ENCODE measurements at places on chromosomes 16 and 17. TPM values are rescaled to one million over a fixed set of nuclear protein-coding genes. Genes with fewer than 3 reads are reported as not detected.

GRCh38 chr16:69057400-69058378, 47.8 kb upstream of the HAS3 start:
- H3K27me3 ChIP-seq: no peaks in the 10 kb centered on the region
- peaks cover 9% of the 10 kb centered on the region for H3K4me1 ChIP-seq
- no peak overlapping the region for H3K27ac ChIP-seq
- H3K4me3 ChIP-seq: no peak overlapping the region

DNA sequence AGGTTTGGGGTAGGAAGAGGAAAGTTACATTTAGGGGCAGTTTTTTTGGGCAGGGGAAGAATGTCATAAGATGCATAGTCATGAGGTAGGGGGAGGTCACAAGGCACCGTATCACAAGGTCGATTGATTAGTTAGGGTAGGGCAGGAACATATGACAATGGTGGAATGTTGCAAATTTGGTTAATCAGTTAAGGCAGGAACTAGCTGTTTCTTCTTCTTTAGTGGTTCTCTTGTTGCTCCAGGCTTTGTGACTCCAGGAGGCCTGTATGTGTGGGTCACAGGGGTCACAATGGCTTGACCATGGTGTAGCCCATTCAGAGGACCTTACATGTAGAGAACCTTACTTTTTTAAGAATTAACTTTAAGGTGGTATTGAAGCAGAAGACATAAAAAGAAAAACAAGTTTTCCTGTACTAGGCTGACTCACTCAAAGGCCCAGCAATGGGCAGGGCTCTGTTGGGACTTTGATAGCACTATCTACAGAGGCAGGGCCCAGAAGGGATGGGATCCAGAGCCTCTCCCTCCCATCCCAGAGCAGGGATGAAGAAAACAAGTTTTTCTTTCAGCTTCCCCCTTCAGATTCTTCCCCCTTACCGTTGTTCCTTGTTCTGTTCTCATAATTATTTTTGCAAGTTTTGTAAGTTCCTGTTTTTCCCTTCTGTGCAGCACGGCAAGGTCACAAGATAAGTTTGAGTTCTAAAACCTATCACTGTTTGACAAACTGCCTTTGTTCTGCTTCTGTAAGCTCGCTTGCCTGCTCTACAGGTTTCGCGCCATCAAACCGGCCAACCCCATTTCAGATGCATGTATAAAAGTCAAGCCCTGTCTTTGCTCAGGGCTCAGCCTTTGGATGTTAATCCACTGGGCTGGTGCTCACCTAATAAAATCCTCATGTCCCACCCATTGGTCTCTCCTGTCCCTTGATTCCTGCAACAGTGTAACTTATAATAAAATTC, 45.8 kb upstream of the ATF7IP2 start:
- DNase-seq: no peak
- no peaks in the 10 kb centered on the region for H3K27me3 ChIP-seq
- no peaks in the 10 kb centered on the region for H3K36me3 ChIP-seq
- H3K27ac ChIP-seq: no peak overlapping the region
- H3K4me1 ChIP-seq: no peaks in the 10 kb centered on the region

- peaks cover 18% of the 10 kb centered on the region for H3K4me1 ChIP-seq
- H3K27me3 ChIP-seq: no peaks in the 10 kb centered on the region
- no peak overlapping the region for H3K4me3 ChIP-seq
- H3K36me3 ChIP-seq: no peaks in the 10 kb centered on the region
Measured at GRCh38 chr17:61251939-61252865, 147.4 kb upstream of the TBX2 start.

GRCh38 chr17:31489295-31490018, 98.0 kb downstream of the RAB11FIP4 start:
- H3K4me1 ChIP-seq: no peaks in the 10 kb centered on the region
- no peak overlapping the region for H3K4me3 ChIP-seq
- DNase-seq: no peak
- no peaks in the 10 kb centered on the region for H3K36me3 ChIP-seq

GRCh38 chr16:67943256-67943618, 683 bp downstream of the LCAT start:
- H3K4me3 ChIP-seq: no peak overlapping the region
- no peaks in the 10 kb centered on the region for H3K4me1 ChIP-seq
- no peak overlapping the region for H3K27ac ChIP-seq
- DNase-seq: no peak

DNA sequence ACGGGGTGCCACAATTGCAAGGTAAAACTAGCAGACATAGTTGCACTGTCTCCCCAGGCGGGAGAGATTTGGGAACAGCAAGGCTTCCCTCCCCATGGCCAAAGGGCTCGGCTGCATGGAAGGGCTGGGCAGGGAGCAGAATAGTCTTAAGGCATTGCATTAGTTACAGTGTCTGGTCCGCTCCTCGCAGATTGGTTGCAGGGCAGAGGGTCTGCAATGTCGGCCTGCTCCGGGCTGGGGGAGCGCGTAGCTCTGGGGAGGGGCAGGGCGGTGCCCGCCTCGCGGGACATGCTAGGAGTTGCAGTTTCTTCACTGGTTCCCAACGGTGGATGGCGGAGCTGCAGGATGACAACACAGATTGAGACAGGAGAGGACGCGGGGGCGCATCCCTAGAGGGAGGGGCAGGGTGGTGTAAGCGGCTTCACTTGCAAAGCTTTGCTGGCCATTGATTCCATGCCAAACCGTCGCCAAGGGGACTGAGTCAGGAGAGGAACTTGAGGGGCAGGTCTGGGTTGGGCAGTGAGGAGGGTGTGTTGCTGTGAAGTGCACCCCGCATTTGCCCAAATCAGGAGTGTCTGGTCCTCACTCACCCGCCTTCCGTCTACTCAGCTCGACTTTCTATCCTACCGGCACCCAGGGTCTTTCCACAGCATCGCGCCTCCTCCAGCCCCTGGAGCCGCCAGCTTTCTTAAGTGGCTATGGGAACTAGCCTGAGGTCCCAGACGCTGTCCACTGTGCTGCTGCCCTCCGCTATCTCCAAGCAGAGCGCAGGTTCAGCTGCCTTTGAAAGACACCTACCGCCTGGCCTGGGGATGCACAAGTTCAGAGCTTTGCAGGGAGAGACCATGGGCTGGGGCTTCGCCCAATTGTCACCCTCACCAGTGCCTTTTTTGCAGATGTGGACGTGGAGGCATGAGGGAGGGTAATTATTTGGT, 1748.9 kb downstream of the TP53TG3F start:
- H3K36me3 ChIP-seq: no peaks in the 10 kb centered on the region
- no peaks in the 10 kb centered on the region for H3K27me3 ChIP-seq
- DNase-seq: no peak
- no peak overlapping the region for H3K4me3 ChIP-seq

- H3K4me1 ChIP-seq: peaks cover 72% of the 10 kb centered on the region
- DNase-seq: peak; percentile 83
- peaks cover 2% of the 10 kb centered on the region for H3K36me3 ChIP-seq
- no peak overlapping the region for H3K4me3 ChIP-seq
Measured at GRCh38 chr17:2177235-2177811, 122.4 kb downstream of the HIC1 start.

DNA sequence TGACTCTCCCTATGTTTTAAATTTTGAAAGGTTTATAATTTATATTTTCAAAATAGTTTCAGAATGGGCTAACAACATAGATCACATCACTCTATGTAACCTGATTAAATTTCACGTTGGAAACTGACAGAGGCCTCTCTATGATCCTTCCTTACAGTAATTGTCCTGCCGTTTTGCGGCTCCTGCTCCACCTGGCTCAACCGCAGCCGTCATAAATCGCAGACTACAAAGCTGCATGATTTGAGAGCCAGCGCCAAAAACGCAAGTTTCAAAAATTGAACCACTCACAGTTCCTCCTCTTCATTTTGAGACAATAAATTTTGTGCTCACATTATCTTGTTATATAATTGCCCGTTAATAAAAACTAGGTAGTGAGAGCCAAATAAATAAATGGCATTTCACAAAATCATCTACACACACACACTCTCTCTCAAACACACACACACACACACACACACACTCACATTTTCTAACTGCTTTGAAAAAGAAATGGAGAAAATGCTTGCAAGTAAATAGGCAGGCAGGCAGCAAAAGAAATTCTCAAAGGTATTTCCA, 263.1 kb upstream of the PSMD7 start:
- DNase-seq: no peak
- no peak overlapping the region for H3K4me3 ChIP-seq
- H3K4me1 ChIP-seq: no peaks in the 10 kb centered on the region
- H3K27ac ChIP-seq: no peak overlapping the region
- no peaks in the 10 kb centered on the region for H3K27me3 ChIP-seq

GRCh38 chr16:85446951-85447692, 166.0 kb upstream of the GSE1 start:
- no peaks in the 10 kb centered on the region for H3K36me3 ChIP-seq
- no peak for DNase-seq
- H3K4me3 ChIP-seq: no peak overlapping the region
- H3K4me1 ChIP-seq: no peaks in the 10 kb centered on the region
- H3K27me3 ChIP-seq: no peaks in the 10 kb centered on the region
- H3K27ac ChIP-seq: no peak overlapping the region

DNA sequence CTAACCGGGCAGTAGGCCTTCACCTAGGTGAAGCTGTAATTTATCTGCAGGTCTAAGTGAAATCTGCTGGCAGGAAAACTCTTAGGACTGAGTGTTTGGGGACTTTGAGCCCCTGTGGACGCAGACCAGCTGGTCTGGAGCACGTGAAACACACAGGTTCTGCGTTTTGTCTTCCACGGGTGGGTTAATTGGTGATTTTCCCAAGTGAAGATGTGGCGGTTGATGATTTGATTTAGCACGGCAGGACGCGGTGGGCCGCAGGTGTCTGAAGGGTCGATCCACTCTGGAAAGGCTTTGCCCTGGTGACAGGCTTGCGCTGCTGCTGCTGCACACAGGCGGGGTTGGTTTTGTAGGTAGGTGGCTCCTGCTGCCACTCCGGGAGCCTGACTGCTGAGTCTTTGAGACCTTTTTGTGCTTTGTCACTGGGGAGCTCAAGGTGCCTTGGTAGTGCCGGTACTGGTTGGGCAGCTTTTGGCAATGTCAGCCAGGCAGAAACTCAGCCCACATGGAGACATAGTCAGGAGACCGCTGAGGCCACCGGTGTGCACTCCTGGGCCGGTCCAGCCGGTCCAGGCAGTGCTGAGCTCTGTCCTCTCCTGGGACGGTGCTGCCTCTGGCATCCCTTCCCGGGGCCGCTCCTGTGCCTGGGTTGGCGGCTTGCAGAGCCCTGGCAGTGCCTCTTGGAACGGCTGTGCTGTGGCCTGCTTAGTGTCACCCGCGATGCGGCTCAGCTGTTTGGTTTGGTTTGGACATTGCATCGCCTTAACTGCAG, 2.3 kb downstream of the BAIAP2 start:
- H3K27me3 ChIP-seq: no peaks in the 10 kb centered on the region
- DNase-seq: no peak
- no peak overlapping the region for H3K4me3 ChIP-seq
- peaks cover 8% of the 10 kb centered on the region for H3K36me3 ChIP-seq
- H3K27ac ChIP-seq: no peak overlapping the region

DNA sequence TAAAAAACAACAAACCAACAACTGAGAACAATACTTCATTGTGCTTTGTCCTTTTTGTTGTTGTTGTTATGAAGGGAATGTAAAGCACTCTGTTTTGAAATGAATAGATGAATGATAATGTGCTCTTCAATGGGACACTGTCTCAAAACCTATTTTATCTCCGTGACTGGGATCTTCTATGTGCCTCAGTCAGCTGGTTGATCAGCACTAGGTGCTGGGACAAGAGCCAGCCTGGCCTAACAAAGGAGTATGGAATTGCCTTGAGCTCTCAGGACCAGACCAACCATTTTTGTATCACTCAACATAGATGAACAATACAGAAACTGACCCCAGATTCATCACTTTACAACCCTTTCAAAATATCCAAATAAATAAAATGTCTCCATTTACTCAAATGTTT, 440.2 kb downstream of the KCNJ2 start:
- DNase-seq: no peak
- no peak overlapping the region for H3K27ac ChIP-seq
- no peaks in the 10 kb centered on the region for H3K4me1 ChIP-seq
- H3K36me3 ChIP-seq: no peaks in the 10 kb centered on the region
- no peaks in the 10 kb centered on the region for H3K27me3 ChIP-seq

GRCh38 chr17:4566785-4567184, 6.4 kb upstream of the GGT6 start:
- H3K27ac ChIP-seq: no peak overlapping the region
- no peaks in the 10 kb centered on the region for H3K36me3 ChIP-seq
- no peak overlapping the region for H3K4me3 ChIP-seq
- peaks cover 16% of the 10 kb centered on the region for H3K27me3 ChIP-seq
- peak; percentile 39 for DNase-seq

DNA sequence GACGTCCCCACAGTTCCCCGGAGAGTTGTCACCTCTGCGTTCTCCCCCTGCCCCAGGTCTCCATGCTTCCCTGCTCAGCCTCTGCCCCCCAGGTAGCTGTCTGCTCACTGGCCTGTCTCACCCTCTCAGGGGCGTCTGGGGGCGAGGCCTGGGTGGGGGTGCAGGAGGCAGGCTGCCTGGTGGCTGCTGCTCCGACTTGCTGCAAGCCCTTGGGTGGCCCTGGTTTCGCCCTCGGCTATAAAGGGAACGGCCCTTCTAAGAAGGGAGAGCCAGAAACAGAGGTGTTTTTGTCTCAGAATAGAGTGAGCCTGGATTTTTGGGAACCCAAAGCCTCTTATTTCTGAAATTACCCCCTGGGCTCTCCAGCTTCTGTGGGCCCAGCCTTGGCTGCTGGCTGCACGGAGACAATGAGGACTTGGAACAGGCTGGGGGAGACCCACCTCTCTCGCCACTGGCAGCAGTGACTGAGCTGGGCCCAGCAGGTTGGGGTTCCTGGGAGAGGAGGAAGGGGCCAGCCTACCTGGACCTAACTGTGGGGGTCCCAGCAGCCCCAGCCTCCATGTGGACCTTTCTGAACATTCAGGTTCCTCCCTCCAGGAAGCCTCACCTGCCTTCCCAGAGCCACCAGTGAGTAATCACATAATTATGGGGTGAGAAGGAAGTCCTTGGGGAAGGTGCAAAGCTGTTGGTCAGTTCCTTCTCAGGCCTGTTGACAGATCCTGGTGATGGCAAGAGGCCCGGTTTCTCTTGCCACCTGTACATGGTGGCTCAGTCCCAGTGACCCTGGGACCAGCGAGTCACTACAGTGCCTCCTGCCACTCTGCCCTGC, 15.5 kb upstream of the SPNS2 start:
- H3K27ac ChIP-seq: no peak overlapping the region
- peaks cover 38% of the 10 kb centered on the region for H3K27me3 ChIP-seq
- H3K4me1 ChIP-seq: no peaks in the 10 kb centered on the region
- DNase-seq: no peak

GRCh38 chr17:79026376-79027273, 2.7 kb downstream of the C1QTNF1 start:
- peaks cover 27% of the 10 kb centered on the region for H3K4me1 ChIP-seq
- H3K4me3 ChIP-seq: no peak overlapping the region
- H3K36me3 ChIP-seq: no peaks in the 10 kb centered on the region
- DNase-seq: peak; percentile 68

GRCh38 chr17:7903154-7904103, 12.7 kb downstream of the RNF227 start:
- H3K36me3 ChIP-seq: peaks cover 92% of the 10 kb centered on the region
- no peak overlapping the region for H3K4me3 ChIP-seq
- no peak overlapping the region for H3K27ac ChIP-seq
- no peak for DNase-seq

PITPNC1 gene
- total RNA-seq: 4.1 TPM

KCNJ2 gene
- 5.8 TPM for total RNA-seq

PRR15L gene
- not detected for total RNA-seq

AGRP gene
- not detected for total RNA-seq
